ENCODE measurements at places on chromosomes 2 and 18.

DNA sequence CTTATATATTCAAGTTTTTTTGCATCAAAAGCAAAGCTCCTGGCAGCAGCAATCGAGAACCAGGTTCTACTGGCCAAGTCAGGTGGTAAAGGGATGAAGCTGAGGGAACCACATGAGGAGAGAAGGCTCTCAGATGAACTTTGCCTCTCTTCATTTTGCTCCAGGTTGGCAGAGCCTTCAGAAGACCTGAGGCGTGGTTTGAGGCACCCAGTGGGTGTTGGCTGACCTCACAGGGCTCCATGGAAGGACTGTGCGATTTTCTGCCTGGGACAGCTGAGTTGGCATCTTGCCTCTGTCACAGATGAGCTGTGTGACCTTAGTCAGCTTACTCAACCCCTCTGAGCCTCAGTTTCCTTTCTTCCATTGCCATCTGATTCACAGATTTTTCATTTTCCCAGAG is 89.0 kb downstream of the INSIG2 start:
- DNase-seq: peak; percentile 60

GRCh38 chr2:8590938-8591337 is 90.9 kb upstream of the ID2 start:
- no peak for DNase-seq

DNA sequence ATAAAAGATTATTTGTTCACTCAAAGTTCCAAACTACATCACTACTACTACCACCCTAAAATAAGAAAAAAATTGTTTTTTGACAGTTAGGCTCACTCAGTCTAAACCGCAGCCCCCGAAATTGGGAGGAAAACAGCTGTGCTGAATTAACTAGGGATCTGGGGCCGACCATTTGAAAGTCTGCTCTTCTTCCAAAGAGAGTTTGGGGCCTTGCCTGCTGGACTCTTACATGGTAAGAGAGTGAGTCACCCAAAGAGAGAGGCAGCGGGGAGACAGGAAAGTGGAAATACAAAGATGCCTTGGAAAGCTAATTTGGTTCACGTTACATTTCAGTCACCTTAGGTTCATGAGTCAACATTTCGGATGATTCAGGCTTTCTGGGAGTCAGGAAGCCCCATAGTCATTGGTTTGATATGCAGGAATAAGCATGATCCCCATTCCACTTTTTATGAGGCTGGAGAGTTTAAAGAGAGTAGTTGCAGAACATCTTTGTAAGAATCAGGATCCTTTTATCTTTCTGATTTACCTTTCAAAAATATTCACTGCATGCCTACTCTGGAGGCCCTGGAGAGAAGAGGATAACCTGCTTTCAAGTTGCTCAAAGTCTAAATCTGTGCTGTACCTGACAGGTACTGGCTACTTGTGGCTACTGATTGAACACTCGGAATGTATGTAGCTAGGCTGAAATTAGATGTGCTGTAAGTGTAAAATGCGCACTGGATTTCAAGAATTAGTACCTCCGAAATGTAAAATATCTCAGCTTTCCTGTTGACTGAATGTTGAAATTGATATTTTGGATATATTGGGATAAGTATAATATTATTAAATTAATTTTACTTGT is 995 bp upstream of the RTN4 start:
- DNase-seq: peak; percentile 60

DNA sequence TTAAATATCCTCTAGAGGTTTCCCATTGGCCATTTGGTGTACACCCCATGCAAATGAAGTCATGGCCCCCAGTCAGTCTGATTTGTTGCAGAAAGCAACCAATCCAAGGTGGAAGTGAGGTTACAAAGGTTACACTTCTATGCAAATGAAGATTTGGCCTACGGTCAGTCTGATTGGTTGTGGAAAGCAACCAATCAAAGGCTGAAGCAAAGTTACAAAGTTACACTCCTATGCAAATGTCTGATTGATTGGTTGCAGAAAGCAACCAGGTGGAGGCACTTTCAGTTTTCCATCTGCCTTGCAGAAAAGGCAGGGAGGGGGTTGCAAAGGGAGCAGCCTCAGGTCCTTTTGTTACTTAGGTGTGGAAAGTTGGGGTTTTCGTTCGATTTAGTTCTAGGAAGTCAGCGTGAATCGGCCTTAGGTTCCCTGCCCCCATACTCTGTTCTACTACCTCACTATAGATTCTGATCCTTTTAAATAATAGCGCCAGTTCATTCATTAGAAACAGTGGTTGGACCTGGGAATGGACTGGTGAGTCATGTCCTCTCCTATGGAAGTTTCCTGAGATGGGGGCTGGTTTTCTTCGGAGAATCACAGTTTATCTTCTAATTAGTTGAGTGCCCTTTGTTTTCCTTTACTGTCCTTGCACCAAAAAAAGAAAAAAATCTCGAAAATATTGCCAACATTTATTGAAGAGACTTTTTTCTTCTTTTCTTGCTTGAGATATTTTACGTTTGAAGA is 279.5 kb downstream of the AGAP1 start:
- no peak for DNase-seq

DNA sequence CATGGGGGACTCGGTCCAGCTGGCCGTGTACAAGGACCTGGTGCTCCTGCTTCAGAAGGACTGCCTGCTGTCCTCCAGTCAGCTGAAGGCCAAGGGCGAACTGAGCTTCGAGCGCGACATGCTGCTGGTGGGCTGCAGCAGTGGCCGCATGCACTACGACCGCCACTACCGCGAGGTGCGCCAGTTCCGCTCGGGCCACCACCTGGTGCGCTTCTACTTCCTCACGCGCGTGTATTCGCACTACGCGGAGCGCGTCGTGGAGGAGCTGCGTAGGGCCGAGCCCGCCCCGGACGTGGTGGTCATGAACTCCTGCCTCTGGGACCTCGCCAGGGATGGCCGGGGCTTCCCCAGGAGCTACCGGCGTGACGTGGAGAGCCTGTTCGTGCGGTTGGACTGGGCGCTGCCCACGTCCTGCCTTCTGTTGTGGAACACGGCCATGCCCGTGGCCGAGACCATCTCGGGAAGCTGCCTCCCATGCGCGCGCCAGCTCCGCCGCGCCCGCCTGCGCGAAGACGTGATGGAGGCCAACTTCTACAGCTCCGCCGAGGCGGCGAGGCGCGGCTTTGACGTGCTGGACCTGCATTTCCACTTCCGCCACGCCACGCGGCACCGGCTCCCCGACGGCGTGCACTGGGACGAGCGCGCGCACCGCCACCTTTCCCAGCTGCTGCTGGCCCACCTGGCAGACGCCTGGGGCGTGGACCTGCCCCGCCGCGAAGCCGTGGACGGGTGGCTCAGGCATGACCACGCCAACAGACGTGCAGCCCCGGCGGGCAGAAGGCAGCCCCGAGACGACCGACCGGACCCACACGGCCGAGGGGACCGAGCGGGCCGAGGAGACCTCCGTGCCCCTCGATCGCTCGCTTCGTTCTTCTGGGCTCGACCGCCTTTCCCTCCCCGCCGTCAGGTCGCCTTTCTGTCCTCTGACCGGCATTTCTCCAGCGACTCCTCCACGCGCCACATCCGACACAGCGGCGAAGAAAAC is 293.9 kb upstream of the ERBB4 start:
- DNase-seq: no peak

DNA sequence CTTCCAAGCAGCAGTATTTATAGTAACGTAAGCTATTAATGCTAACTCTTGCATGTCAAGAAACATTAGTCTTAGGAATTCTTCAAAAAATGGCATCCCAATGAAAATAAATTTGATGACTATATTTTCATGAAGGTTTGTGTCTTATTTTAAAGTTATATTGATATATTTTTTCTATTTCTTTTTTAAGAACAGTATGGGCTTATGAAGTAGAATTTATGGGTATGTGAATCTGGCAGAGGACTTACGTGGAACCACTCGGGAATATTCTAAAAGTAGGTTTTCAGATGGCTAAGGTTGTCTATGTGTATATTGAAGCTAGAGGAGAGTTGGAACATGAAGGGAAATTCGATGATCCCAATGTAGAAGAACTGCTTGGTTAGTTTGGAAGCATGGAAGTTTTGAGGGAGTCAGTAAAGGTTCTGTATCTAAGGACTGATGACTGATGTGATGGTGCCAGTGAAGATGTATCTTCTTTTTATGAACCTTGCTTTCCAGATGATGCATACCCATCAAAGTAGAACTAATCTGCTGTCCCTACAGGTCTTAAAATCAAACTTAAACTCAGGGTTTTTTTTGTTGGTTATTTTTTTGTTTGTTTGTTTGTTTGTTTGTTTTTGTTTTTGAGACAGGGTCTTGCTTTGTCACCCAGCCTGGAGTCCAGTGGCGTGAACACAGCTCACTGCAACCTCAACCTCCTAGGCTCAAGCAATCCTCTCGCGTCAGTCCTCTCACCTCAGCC is 39.5 kb downstream of the DDX1 start:
- DNase-seq: no peak

- no peak for DNase-seq
These were observed 129.5 kb downstream of the ICOS start for GRCh38 chr2:204066051-204066450.

DNA sequence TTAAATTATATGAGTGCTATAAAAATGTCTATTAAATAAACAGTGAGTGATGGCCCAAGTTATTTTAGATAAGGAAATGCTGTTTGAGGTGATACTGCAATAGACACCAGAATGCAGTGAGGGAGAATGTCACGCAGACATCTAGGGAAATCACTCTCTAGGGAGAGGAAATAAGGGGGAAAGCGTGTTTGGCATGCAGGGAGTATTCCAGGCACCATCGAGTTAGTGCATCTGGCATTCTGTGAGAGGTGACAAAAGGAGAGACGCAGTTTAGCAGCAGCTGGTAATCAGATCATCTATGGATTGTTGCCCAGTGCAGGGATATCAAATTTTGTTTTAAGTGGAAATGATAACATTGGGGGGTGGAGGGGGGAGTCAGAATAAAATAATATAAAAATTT is 175.4 kb upstream of the NETO1 start:
- DNase-seq: no peak

- DNase-seq: no peak
These were observed 321.3 kb upstream of the TFPI start for GRCh38 chr2:187875261-187876141.

DNA sequence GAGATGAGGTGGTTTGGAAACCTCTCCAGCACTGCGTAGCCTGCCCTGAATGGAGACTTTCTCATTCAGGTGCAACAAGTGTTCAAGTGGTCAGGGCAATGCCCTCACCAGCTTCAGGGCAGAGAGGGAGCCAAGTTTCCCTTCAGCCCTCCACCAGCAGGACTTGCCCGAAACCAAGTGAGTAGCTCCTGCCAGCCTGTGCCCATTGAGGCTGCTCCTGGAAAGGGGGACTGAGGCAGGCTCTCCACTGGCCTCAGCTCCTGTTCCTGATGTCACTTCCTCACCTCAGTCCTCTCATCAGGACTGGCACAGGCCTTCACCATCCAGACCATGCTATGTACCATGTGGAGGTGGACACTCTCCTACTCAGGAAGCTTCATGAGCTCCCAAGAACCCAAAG is 94.6 kb downstream of the CELF4 start:
- no peak for DNase-seq

GRCh38 chr18:37343542-37343851 is 222.1 kb downstream of the CELF4 start:
- DNase-seq: no peak

DNA sequence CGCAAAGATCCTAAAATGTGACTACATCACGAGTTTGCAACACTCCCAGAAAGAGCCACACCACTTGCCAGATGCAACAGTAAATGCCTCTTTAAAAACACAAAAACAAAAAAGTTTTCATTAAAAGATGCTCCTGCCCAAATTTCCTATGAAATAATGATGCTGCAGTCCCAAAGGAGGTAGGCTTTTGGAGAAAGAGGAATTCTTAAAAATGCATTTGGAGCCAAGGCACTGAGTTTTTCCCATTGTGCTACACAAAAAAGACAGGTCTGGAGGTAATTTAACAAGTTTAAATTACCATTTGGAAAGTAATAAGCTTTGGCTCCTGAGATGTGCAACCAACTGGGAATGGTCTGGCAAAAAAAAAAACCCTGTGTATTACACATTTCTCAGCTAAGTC is 145.0 kb downstream of the PID1 start:
- no peak for DNase-seq

- no peak for DNase-seq
These were observed 264.3 kb downstream of the PTGR3 start for GRCh38 chr18:74944676-74945075.

DNA sequence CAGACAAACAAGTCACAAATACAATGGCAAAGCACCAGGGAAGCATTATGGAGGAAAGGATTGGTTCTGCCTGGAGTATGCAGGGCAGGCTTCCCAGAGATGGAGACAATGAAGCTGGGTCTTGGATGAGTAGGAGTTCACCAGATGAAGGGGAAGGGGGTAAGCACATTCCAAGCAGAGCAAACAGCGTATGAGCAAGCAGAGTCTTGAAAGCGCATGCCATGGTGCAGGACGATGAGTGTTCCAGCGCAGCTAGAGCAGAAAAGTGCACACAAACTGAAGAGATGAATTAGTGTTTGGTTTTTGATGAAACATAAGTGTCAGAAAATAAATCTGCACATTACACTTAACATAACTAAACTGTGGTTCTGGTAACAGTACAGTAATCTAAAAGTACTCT is 21.6 kb downstream of the MBD2 start:
- no peak for DNase-seq

DNA sequence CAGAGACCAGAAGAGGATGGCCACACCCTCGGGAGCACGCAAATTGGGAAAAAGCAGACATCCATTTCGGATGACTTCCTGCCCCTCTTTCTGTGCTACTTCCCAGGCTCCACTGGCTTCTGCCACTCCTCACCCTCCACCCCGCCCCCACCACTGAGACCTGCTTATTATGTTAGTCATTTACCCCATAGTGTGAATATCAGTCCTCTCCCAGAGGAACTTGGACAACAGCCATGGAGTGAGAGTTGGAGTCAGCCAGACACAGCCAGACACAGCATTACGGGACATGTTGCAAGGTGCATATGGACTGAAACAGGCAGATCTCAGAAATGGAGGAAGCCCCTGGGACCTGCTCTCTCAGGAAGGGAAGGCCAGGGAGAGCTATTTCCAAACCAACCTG is 51.8 kb downstream of the CTIF start:
- no peak for DNase-seq

- DNase-seq: peak; percentile 18
These were observed 100.2 kb upstream of the FOSL2 start for GRCh38 chr2:28292491-28292890.

GRCh38 chr18:3015851-3016250 is 2.9 kb upstream of the LPIN2 start:
- DNase-seq: no peak
